ENCODE measurements at places on chromosomes 6 and 20.

GRCh38 chr20:62773845-62774714 is 22.2 kb upstream of the MRGBP start:
- DNase-seq = no peak
- no peak overlapping the region for H3K4me3 ChIP-seq
- H3K27me3 ChIP-seq = no peaks in the 10 kb centered on the region
- H3K27ac ChIP-seq = no peak overlapping the region
- no peaks in the 10 kb centered on the region for H3K36me3 ChIP-seq

DNA sequence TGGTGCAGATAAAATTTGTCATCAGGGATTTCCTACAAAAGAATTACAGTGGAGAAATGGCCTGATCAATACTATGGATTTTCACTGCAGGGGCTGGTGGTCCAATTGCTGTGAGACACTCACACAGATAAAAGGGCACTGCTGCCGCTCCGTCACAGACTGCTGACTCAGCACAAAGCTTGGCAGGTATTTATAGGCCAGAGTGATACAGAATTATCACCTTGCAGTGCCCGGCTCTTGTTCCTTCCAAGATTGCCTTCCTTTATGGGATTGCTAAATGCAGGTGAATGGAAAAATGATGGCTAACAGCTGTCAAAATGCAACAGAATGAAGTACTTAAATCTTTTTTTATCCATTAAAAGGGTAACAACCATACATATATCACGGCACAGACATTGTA is 247.8 kb upstream of the ZFP64 start:
- H3K27me3 ChIP-seq = no peaks in the 10 kb centered on the region
- H3K27ac ChIP-seq = no peak overlapping the region
- no peak overlapping the region for H3K4me3 ChIP-seq
- DNase-seq = no peak
- no peaks in the 10 kb centered on the region for H3K4me1 ChIP-seq

DNA sequence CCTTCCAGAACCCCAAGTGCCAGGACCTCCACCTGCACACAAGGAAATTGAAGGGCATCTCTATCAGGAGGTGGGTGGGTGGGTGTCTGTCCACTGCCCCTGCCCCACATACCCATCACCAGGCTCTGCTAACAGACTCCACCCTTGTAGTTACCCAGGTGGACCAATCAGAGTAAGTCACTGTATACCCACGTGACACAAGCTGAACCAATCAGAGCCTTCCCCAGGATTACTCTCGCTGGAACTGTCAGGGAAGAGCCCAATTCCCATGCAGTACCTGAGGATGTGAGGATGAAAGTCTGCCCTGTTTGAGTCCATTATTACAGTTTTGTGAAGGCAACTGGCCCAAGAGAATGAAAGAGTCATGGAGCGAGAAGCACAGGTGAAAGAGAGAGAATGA is 4.2 kb downstream of the OCSTAMP start:
- no peak for DNase-seq
- no peaks in the 10 kb centered on the region for H3K4me1 ChIP-seq
- no peak overlapping the region for H3K4me3 ChIP-seq
- no peaks in the 10 kb centered on the region for H3K27me3 ChIP-seq

DNA sequence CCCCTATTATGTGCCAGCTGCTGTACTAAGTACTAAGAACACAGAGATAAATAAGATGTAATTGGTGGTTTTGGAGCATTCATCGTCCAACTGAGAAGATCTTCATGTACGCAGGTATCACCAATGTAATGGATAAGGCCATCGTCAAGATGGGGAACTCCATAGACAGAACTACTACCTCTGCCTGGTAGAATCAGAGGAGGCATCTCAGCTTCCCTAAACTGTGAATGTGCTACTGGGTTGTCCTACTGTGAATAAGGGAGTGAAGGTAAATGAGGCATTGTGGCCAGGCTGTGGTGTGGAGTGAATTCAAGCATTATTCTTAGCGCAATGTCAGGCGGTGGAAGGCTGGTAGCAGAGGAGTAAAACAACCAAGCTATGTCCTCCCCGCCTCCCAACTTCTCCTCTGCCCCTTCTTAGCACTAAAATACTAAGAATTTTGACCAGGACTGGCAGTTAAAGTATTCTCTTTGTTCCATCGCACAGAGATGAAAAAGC is 68.2 kb downstream of the TBC1D7 start:
- peaks cover 5% of the 10 kb centered on the region for H3K4me1 ChIP-seq
- no peak overlapping the region for H3K4me3 ChIP-seq
- no peaks in the 10 kb centered on the region for H3K36me3 ChIP-seq
- no peaks in the 10 kb centered on the region for H3K27me3 ChIP-seq
- no peak for DNase-seq
- no peak overlapping the region for H3K27ac ChIP-seq

GRCh38 chr6:132228894-132229293 is 172.4 kb downstream of the MOXD1 start:
- H3K36me3 ChIP-seq = no peaks in the 10 kb centered on the region
- H3K4me3 ChIP-seq = no peak overlapping the region
- peaks cover 9% of the 10 kb centered on the region for H3K4me1 ChIP-seq
- no peak for DNase-seq
- no peaks in the 10 kb centered on the region for H3K27me3 ChIP-seq

- H3K36me3 ChIP-seq = no peaks in the 10 kb centered on the region
- no peaks in the 10 kb centered on the region for H3K27me3 ChIP-seq
- DNase-seq = no peak
Measured at GRCh38 chr6:126913651-126914050, 204.8 kb upstream of the RSPO3 start.
